Activated CD4-positive, alpha-beta T cell treated with anti-CD3 and anti-CD28 coated beads for 48 hours (primary cell): ENCODE measurements at places on chromosomes 5 and 9.

DNA sequence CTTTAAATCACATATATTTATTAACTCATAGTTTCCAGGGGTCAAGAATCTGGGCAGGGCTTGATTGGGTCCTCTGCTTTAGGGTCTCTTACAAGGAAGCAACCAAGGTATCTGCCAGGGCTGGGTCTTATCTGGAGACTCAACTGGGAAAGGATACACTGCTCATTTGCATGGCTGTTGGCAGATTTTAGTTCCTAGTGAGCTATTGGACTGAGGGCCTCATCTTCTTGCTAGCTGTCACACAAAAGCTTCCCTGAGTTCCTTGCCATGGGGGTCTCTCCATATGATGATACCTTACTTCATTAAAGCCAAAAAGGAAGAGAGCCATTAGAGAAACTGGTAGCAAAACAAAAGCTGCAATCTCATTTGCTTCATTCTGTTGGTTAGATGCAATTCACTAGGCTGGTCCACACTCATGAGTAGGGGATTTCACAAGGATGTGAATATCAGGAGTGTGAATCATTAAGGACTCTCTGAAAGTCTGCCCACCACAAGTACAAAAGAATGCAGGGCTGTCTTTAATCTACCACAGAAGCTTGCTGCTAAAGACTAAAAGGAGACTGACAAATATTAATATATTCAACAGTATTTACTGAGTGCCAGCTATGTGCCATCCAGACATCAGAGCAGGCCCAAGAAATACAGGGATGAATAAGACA, 42.0 kb upstream of the TIMD4 start:
- no peak for DNase-seq

DNA sequence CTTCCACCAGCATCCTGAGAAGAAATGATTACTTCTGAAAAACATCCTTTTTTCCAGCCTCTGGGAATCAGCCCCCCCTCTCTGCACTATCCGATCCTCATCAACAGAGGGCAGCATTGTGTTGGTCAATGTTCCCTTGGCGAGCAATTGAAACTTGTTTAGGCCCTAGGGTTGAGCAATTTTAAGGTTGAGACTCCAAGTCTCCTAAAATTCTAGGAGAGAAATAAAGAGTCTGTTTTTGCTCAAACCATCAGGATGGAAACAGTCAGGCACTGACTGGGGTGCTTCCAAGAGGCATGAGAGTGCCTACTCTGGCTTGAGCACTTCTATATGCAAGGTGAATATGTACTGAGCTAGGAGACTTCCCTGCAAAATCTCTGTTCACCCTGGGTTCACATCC, 12.4 kb upstream of the CYFIP2 start:
- DNase-seq = peak; percentile 43

- DNase-seq = no peak
Measured at GRCh38 chr5:103452666-103453065, 109.9 kb downstream of the NUDT12 start.

GRCh38 chr5:36870399-36871040, 6.0 kb upstream of the NIPBL start:
- DNase-seq = no peak

DNA sequence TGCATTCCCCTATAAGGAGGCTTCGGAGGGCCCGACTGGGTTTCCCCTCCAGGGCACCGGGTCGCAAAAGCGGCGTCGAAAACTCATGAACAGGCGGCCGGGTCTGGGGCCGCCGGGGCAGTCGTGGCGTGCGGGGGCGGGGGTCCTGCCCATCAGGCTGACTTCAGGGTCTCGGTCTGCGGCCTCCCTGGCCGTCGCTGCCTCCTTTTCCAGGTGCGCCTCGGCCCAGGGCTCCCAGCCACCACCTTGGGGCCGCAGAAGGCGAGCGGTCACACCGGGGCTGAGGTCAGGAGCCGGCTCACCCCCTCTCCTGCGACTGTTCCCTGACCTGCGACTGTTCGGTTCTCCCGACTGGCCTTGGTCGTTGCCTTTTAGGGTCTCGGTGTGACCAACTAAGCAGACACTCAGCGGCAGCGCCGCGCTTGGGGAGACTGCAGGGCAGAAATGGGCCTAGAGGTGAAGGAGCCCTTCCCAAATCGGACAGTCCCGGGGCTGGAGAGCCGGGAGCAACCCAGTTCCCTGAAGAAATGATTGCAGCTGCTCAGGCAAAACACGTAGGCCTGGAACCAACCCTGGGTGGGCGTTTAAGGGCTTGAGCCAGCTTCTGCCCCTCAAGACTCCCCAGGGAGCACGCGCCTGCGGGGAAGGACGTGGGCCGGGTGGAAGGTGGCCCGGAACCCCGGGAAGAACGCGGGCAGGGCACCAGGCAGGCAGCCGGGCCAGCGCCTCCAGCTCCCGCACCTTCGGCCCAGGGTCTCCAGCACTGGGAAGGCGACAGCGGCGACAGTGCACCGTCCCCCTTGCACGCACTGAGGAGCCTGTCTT, 11.2 kb downstream of the IRX2 start:
- no peak for DNase-seq

DNA sequence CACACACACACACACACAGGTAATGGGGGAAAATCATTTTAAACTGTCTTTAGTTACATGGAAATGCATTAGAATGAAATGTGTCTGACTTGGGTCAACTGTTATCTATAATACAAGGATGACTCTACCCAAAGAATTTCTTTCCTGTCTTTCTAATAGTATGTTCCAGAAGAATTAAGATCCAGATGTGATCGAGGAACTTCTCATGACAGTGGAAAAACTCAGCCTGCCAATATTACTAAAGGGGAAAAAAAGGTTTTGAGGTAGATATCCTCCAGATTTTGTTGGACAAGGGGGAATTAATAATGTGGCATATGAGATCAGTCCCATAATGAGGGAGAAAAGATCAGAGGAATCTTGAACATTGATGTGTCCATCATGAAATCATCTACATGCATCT, 190.6 kb upstream of the MAP3K1 start:
- DNase-seq = no peak

GRCh38 chr9:3980212-3980611, 319.7 kb downstream of the GLIS3 start:
- no peak for DNase-seq

DNA sequence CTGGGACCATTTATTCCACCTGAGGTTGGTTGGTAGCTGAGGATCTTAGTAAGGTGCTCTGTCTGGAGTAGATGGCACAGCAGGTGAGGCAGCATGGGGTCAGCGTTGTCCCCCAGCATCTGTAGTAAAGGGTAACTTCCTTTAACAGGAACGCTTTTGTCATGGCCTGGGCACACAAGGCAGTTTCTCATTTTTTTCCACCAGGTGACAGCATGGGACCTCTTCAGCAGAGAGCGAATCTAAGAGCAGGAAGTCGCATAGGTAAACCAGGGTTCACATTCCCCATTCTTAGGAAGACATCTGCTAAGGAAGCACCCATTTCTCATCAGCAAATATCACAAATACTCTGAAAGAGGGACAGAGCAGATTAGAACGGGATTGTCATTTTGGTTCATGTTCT, 56.5 kb downstream of the GPR107 start:
- no peak for DNase-seq

DNA sequence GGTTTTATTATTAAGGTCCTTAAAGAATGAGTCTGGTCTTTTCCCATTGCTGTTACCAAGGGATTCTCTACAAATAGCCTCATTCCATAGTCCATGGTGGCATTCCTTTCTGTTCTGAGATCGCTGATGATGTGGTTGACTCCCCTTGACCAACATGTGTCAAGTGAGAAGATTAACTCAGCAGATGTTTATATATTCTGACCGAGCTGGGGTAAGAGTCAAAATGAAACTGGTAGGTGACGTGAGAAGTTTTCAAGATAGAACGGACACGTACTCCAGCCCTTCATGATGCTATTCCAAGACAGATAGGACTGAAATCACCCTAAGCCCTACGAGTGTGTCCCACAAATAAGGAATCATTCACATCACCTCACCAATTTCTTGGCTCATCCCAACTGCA, 155.5 kb upstream of the WWC1 start:
- DNase-seq = no peak

GRCh38 chr5:180047667-180048066, 23.9 kb downstream of the RNF130 start:
- DNase-seq = no peak

- no peak for DNase-seq
Measured at GRCh38 chr5:95931079-95931833, 30.4 kb downstream of the ELL2 start.

DNA sequence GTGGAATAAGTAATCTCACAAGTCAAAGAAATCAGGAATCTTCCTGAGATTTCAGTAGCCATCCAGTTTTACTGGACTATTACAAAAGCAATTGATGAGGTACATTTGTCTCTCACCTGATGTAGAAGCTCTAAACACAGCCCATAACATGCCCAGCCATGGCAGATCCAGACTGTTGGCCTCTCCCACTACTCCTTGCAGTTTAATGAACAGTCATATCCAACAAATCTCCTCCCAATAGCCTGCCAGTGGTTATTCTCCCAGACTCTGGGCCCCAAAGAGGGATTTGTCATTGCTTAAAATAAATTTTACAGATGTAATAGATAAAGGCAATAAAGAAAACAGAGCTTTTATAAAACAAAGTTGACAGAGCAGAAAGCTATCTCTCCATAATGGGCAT, 80.8 kb downstream of the ZNF608 start:
- no peak for DNase-seq

GRCh38 chr9:82456642-82457041, 468.1 kb downstream of the SPATA31D1 start:
- DNase-seq = no peak

DNA sequence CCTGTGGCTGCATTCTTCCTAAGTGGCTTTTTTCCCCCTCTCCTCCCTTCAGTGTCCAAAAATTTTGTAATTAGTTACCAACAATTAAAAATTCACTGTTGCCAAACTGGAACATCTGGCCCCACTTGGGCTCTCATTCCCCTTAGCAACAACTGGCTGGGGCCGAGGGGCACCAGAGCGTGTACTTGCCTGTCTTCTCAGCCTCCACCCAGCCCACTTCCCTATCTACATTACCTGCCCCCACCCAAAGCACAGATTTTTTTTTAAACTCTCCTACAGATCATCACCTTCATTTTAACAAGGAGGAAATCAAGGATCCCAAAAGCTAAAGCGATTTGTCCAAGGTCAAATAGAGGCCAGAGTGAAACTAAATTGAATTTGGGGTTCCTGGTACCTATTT, 278.8 kb downstream of the EBF1 start:
- no peak for DNase-seq

DNA sequence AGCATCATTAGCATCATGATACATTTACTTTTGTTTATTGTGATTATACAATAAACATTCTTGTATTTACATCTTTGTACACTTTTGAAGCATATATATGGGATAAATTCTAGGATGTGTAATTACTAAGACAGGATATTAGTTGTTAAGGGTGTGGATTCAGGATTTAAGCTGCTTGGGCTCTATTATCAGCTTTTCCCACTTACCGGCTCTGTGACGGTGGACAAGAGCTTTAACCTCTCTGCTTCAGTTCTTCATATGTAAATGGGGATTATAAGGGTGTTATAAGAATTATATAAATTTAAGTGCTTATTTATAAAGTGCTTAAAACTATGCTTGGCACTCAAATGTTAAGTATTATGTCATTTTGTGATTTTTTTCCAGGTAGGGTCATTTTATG, 131.1 kb downstream of the FER start:
- DNase-seq = no peak

DNA sequence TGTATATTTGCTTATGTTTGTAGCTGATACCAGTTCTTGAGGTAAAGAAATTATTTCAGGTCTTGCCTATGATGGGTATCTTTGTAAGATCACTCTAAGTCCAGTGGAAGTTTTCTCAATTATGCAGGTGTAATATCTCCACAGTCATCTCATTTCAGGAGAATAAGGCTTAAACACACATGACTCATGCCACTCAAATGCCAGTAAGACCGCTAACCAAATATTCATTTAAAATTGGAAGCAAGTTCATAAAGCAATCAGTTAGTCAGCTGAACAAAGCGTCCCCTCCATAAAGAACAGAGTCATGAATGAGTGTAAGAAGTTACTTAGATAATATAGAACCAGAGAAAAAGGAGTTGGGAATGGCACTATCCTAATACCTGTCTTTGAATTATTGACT, 248.7 kb downstream of the LURAP1L start:
- no peak for DNase-seq

DNA sequence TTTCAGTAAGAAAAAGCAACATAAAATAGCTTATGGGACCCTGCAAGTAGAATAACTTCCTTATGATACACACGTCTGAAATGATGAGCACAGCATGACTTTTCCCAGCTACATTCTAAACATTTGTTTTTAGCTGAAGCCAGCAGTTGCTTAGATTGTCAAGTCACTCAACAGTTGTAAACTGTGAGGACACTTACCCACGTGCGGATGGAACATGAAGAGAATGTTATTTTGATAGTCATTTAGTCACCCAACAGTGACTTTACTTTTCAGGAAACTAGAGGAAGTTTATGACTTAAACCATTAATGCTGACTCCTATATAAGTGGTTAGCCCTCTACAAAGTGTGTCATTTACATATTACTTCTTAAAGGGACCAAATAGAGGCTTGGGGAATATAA, 3.0 kb downstream of the HACD4 start:
- DNase-seq = no peak

- DNase-seq = no peak
Measured at GRCh38 chr9:95511616-95511931, 5.2 kb downstream of the PTCH1 start.

- DNase-seq = no peak
Measured at GRCh38 chr5:56072863-56073766, 78.4 kb upstream of the IL6ST start.

DNA sequence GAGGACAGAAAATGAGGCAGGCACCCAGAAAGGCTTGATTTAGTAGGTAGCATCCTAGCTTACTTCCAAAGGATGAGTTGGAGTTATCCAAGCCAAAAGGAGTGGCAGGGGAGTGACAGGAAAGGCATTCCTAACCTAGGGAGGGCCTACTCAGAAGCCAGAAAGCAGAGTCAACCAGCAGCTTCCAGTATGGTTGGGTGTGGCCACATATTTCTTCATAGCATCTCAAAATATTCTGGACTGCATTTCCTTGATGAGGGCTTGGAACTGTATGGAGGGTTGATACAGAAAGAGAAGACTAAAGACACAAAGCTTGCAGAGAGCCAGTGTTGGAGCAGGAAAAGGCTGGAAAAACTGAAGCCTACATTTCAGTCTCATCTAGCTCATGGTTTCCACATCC, 656.8 kb upstream of the DMAC1 start:
- DNase-seq = no peak

DNA sequence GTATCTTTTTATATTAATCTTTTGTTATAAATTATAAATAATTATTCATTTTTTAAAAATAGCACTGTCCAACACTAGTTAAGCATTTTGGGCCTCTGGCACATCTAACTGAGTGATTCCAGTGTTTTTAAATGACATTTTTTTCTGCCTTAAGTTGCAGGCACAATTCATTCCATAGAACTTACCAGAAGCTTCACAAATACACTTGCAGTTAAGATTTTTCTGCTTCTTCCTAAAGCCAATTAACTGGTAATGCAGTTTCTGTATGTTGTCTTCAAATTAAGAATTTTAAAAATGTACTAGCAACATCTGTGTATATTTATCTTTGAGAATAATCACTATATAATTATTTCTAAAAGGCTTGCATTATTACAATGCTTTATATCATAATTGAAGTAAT, 11.2 kb upstream of the NFIB start:
- DNase-seq = no peak

- peak; percentile 28 for DNase-seq
Measured at GRCh38 chr5:6633469-6634245, 417 bp downstream of the SRD5A1 start.
